ENCODE measurements at places on chromosomes 16 and 17.

DNA sequence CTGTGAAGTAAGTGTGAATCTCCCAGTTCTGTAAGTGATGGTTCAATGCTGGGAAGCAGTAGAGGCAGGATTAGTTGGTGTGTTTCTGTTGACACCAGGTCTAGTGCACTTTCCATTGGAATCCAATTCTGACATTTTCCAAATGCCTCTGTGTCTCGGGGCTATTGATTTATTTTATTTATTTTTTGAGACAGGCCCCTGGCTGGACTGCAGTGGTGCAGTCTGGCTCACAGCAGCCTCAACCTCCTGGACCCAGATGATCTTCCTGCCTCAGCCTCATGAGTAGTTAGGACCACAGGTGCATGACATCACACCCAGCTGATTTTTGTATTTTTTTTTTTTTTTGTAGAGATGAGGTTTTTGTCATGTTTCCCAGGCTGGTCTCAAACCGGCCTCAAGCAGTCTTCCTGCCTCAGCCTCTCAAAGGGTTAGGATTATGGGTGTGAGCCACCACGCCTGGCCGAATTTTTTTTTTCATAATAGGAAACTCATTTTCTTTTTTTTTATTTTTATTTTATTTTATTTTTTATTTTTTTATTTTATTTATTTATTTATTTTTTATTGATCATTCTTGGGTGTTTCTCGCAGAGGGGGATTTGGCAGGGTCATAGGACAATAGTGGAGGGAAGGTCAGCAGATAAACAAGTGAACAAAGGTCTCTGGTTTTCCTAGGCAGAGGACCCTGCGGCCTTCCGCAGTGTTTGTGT is 61.7 kb downstream of the YPEL2 start:
- DNase-seq: no peak

GRCh38 chr17:82569621-82570020 is 50.1 kb downstream of the FOXK2 start:
- DNase-seq: no peak

GRCh38 chr17:71899317-71899716 is 221.5 kb upstream of the SOX9 start:
- no peak for DNase-seq

DNA sequence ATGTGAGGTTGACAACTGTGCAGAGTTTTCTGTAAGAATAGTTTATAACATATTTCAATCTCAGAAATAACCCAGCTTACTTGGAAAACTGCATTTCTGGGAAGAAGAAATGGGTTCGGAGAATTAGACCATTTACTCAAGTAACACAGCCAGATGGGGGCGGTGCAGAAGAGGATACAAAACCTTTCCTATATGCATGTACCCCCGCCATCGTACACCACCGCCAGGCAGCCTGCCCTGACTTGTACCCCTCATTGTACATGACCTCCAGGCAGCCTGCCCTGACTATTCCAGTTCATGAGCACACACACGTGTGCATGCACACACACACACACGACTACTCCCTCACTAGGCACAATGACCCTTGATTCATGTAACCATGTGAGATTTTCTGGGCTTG is 154.0 kb downstream of the C16orf78 start:
- DNase-seq: no peak

GRCh38 chr17:60039847-60040442 is 38.8 kb downstream of the HEATR6 start:
- DNase-seq: no peak

DNA sequence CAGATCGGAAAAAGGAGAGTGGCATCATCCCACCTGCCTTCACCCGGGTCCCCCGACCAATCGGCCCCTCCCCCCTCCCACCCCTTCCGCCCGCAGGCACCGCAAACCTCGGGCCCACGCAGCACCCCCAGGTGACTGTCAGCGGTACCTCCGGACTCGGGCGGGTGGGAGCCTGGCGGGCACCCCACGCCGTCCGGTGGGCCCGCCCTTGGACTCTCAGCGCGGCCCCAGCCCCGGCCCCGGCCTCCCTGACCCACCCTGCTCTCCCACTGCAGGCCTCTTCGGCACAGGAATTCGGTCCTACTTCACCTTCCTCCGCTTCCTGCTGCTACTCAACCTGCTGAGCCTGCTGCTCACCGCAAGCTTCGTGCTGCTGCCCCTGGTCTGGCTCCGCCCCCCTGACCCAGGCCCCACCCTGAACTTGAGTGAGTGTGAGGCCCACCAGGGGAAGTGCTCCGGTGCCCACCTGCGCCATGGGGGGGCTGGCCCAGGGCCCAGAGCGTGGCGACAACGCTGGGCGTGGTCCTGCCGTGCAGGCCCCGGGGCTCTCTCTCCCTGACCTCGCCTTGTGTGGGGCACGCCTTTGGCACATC is 1.6 kb downstream of the TMC8 start:
- DNase-seq: peak; percentile 37

DNA sequence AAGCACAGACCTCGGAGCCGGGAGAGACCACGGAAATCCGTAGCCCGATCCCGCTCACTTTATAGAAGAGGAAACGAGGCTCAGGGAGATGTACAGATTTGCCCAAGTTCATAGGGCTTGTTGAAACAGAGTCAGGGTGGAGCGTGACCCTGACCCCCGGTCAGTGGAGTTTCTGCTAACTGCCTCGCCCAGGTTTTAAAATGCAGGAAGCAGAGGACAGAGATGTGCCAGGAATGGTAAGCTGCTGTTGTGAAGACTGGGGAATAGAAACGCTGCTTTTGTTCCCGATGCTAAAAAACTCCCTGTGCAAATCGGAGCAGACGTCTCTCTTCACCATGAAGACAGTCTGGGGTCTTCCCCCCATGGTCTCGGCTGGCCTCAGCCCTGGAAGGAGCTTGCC is 403.0 kb downstream of the SEC14L1 start:
- no peak for DNase-seq

DNA sequence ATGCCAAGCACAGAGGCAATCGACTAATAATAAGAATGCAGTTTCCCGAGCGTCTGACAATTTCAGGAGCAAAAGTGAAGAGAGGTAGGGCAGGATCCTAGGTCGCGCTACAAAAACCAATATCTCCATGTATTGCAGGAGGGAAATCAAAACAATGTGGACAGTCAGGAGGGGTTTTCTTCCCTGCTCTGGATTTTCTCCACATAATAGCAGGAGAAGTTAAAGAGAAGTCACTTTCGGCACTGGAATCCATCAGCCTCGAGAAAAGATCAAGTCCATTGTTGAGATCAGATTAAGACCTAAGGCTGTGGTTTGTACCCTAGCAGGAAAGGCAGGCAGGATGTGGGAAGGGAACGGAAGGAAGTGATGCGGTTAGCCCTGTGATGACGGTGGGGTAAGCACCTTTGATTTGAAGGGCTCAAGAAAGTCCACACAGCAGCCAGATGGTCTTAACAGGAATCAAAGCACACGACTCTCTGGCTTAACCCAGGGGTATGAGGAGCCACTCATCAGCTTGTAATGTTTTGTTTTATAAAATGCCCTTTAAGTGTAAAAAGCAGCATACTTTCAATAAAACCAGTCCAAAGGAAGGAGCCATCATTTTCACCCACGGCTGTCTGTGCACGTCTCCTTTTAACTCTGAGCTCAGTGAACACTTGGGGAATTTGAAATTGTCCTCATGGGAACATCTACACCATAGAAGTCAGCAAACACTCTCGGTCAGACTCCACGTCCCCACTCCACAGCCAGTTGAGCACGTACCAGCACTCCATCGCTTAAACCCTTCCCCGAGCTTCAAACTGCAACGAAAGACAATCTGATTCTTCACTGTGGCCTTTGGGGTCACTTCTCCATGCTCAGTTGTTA is 15.8 kb upstream of the AKTIP start:
- no peak for DNase-seq

DNA sequence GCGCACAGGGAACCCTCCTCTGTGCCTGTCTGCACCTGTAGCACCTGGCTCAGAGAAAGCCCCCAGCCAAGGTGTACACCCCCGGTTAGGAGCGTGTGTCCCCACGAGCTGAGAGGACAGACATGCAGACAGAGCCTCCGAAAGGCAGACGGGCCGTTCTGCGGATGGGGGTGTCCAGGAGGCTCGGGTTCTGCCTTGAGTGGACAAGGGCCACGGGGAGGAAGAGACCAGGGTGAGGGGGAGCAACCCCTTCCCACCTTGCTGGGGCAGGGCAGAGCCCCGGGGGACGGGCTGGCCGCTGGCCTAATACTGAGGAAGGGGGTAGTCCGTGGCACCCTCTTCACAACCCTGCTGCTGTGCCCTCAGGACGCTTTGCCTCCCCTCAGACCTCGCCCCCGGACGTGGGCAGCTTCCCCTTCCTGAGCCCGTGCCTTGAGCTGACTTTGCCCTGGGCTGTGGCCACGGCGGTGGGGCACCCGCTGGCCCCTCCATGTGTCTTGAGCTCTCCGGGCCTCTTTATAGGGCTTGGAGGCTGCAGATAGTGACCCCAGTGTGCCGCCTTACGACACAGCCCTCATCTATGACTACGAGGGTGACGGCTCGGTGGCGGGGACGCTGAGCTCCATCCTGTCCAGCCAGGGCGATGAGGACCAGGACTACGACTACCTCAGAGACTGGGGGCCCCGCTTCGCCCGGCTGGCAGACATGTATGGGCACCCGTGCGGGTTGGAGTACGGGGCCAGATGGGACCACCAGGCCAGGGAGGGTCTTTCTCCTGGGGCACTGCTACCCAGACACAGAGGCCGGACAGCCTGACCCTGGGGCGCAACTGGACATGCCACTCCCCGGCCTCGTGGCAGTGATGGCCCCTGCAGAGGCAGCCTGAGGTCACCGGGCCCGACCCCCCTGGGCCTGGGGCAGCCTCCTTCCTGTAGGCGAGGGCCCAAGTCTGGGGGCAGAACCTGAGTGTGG is 5.7 kb downstream of the SLC22A31 start:
- no peak for DNase-seq

DNA sequence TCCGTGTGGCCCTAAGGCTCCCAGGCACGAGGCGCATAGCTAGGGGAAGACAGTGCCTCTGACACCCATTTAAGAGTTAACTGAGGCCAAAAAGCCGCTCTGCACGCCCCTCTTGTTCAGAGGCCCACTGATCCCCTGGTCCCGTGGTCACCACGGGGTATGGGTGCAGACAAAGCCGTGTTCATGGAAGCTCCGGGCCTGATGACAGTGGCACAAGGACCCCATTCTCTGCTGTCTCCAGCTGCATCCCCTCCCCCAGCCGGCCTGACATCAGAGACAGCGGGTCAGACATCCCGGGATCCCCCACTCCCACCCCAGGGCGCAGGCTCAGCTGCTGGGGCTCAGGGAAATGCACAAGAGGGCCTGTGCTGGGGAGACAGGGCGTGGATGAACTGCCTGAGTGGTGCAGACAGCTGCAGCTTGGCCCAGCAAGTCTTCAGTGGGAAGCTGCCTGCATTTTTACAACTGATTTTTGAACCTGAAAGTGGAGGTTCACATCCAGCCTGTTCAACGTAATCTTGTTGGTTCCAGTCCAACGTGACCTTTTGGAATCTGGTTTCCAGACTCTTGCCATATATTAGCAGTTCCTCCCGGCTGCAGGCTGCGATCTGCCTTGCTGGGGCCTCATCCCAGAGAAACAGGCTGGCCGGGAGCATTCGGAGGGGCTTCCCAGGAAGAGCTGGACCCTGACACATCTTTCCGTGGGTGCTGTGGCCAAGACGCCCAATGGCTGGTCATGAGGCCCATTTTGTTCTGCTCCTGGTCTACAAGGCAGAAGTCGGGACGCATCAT is 9.7 kb upstream of the BAHCC1 start:
- no peak for DNase-seq

Measured in NCI-H146 (cell line).